ENCODE measurements at places on chromosomes 11 and 22.

- DNase-seq, result no peak
These were observed 13.5 kb downstream of the CCDC90B start for GRCh38 chr11:83272627-83273026.

GRCh38 chr11:40302669-40303068 lies 1156.8 kb downstream of the LRRC4C start:
- DNase-seq, result no peak

GRCh38 chr22:36191106-36191836 lies 10.3 kb downstream of the APOL4 start:
- DNase-seq, result peak; percentile 80

DNA sequence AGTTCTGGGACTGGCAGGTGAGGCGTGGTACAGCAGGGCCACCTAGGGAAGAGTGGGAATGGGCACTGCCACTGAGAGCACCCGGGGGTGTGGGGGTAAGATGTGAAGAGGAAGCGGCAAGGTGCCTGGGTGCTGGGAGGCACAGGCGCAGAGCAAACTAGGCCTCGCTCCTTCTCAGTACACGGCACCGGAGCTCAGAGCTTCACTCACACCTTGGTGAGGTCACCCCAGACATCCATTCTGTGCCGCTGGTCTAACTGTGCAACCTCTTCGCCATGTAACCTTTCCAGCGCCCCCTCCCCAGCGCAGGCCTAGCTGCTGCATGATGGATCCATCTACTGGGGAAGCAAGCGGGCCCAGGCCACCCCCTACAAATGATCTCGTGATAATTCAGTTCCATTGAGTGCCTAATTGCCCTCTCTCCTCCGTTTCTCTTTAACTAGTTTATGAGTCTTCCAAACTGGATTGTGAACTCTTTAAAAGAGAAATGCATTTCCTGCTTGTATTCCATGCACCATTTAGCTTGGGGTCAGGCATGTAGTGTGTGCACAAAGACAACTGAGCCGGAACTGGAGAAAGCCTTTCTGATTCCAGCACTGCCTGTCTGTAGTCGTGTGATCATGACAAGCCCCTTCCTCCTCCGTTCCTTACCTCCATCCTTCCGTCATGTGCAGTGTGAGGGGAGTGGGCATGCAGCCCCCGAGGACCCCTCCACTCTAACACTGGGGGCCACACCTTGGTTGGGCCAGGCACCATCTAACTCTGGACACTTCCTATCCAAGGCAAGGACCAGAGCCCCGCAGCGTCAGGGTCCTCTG lies 1475.2 kb downstream of the TBC1D22A start:
- no peak for DNase-seq

GRCh38 chr11:117437041-117437790 lies 109.6 kb downstream of the CEP164 start:
- no peak for DNase-seq

- no peak for DNase-seq
These were observed 9.8 kb upstream of the RAG1 start for GRCh38 chr11:36557991-36558390.

DNA sequence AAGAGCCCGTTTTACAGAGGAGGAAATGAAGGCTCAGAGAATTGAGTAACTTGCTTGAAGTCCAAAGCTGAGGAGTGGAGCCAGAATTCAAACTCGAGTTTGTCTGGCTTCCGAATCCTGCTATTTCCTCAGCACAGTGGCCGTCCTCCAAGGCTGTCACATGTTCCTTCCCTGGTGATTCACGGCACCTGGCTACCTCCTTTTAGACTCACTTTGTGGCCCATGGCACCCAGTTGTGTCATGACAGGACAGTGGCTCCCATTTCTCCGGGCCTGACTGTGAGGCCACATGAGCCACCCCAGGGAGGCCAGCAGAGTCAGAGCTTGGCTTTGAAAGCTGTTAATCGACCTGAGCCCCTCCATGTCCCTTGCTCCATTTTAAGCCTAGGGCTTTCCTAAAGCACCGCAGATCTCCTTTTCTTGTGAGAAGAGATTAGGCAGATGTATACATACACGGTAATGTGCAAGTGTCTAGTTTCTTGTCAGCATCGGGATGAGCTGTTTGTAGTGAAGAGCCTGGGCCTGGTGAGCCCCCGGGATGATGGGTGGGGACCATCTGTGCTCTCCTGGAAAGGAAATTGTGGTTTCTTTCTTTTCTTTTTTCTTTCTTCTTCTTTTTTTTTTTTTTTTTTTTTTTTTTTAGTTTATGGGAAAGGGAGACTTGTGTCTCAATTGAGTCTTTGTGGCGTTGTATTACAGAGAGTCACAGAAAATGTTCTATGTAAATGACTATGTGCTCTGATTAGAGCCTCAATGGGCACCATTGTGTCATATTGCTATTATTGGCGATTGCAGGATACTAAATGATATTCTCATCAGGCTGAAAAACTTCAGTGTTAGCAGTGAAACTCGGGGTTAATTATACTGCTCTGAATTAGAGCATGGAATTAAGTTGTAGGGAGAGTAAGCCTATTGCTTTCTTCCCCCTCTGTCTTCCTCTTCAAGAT lies 54.8 kb downstream of the PTPRJ start:
- DNase-seq, result peak; percentile 32

GRCh38 chr11:66464916-66465315 lies 1.8 kb upstream of the PELI3 start:
- DNase-seq, result no peak

- no peak for DNase-seq
These were observed 97.4 kb upstream of the SLC6A5 start for GRCh38 chr11:20501971-20502370.

DNA sequence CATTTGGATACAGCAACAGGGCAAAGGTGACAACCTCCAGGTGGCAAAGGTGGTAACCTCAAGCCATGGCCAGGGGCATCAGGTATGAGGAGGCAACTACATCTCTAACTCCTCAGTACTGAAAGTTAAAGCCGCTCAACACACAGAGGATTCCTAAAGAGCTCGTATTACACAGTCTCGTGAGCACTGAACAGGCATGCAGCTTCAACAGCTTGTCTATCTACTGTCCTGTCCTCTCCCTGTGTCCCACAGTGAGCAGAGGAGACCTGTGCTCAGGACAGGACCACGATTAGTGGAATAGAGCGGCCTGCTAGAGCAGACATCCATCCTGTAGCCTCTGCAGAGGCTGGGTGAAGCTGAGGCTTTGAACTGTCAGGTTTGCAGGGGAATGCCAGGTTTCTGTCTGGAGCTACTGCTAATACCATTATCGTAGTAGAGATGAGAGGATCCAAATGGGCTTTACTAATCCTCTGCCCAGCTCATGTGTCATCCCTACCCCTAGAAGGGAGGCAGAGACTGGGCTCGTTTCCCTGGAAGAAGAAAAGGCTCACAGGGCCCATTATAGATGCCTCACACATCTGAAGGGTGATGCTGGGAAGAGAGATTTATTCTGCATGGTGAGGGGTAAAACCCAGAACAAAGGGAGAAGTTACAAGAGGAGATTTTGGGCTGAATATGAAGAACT lies 415.2 kb downstream of the LARGE1 start:
- DNase-seq, result no peak

GRCh38 chr11:122668562-122669090 lies 13.1 kb downstream of the UBASH3B start:
- no peak for DNase-seq

- peak; percentile 9 for DNase-seq
These were observed 67.3 kb upstream of the NUP50 start for GRCh38 chr22:45096256-45096907.

GRCh38 chr11:133955945-133956421 lies 785 bp downstream of the IGSF9B start:
- no peak for DNase-seq

DNA sequence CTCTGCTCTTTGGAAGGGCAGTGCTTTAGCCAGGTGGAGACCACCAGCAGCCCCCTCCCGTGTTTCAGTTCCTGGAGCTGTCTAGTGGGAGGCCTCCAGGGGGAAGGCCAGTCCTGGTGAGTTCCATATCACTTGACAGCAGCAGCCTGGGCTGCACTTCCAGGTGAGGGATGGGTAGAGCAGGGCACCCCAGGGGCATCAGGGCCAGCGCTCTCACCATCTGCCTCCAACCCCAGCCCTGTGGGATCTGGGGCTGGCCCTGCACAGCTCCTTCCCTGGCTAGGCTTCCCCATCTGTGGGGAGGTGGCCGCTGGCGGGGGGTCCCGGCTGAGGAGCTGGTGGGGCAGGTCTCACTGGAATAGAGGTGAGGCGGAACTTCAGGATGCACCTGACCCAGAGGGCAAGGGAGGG lies 60.5 kb downstream of the MORC2 start:
- no peak for DNase-seq

Data from substantia nigra (tissue), 51 donors.